ENCODE measurements at places on chromosomes 6 and 20. TPM values are rescaled to one million over a fixed set of nuclear protein-coding genes. Genes with fewer than 3 reads are reported as not detected.

The BNIP5 gene
- polyA plus RNA-seq, result not detected

GRCh38 chr20:59305908-59306655 lies 5.7 kb downstream of the EDN3 start:
- no peak for DNase-seq

The DEFB132 gene
- polyA plus RNA-seq, result not detected

DNA sequence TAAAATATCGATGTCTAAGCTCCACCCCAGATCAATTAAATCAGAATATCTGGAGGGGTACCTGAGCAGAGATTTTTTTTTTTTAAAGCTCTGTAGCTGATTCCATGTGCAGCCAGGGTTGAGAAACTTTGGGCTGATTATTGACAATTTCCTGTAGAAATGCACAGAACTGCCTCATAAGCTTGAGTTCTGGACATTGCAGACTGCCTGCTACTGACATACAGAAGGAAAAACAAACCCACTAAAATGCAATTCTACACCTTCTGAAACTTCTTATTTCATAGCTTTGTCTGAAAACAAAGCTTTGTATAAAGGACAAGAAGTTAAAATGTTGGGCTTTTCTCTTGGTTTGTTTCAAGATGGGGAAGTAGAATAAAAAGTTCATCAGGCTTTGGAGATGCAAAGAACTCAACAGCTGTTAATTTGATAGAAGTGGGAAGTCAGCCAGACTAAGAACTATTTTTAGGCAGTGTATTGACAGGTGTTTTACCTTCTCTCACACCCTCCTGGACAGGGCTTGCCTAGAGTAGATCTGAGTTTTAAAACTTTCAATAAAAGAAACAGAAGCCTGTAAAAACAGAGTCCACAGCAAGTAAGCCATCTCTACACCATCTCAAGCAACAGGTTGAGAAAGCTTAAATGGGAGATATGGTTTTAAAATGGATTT lies 147.7 kb downstream of the KCNQ5 start:
- no peak for DNase-seq
